ENCODE measurements at places on chromosomes 5 and 9.

GRCh38 chr5:117733051-117733450 lies 1158.4 kb upstream of the SEMA6A start:
- no peak for DNase-seq

DNA sequence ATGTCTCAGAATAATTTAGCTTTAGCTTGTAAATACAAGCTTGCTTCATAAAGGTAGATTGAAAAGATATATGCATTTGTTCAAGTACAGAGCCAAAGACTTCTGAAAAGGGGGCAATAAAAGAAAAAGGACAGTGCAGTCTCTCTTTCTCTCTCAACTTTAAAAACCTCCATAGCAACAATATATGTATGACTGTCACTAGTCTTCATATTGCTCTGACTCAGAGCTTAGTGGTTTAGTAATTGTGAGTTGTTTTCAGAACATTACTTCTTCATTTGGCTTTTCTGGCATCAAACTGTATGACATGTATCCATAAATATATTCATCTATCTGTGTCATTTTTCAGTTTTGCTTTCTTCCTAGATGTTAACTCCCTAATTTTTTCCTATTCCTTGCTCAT lies 194.6 kb upstream of the KIF2A start:
- no peak for DNase-seq

DNA sequence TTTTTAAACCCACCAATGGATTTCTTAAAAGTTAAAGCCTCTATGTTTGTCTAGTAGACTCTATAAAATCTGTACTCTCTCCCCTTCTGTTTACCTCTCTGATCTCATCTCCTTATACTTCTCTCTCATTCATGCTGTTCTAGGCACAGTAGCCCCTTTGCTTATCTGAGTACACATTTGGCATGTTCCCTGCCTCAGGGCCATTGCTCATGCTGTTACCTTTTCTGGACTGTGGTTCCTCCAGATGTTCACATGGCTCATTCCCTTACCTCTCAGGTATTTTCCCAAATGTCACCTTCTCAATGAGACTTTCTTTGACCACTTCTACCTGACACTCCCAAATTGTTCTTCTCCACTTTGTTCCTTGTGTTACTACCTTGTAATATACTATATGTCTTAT lies 176.1 kb downstream of the CWC27 start:
- no peak for DNase-seq

- DNase-seq: no peak
These were observed 10.6 kb downstream of the ERP44 start for GRCh38 chr9:100088202-100088601.

DNA sequence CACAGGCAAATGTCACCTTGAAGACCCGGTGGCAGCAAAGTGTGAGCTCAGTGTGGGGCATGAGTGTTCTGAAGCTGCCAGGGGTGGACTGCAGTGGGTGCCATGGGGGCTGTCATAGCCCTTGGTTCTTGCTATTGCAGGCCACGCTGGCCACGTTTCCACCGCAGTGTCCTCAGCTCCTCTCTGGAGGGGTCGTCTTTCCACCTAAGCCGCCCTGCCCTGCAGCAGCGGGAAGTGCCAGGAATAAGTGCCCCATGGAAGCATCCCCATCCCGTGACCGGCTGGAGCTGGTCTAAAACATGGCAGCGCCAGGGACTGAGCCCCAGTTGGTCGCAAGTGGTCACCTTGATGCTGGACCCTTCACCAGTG lies 6.9 kb downstream of the OBP2B start:
- DNase-seq: no peak

DNA sequence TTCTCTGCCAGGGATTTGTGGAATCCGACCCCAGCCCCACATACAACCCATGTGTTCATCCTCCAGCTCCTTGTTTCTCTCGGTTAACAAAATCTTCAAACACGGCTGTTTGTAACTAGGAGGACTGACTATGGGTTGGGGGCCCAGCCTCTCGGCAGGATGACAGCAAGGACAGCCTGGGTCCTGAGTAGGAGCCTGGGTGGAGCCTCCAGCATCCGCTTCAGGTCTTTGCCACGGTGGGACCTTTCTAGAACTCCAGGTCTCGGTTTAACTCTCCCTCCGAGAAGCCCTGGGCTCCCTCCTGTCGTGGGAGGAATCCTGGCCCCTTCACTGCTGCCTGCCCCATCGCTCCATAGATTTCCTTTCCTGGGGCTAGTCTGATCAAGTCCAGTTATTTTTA lies 248.5 kb downstream of the PBX3 start:
- no peak for DNase-seq

GRCh38 chr5:7047511-7048261 lies 334.5 kb downstream of the TENT4A start:
- no peak for DNase-seq

DNA sequence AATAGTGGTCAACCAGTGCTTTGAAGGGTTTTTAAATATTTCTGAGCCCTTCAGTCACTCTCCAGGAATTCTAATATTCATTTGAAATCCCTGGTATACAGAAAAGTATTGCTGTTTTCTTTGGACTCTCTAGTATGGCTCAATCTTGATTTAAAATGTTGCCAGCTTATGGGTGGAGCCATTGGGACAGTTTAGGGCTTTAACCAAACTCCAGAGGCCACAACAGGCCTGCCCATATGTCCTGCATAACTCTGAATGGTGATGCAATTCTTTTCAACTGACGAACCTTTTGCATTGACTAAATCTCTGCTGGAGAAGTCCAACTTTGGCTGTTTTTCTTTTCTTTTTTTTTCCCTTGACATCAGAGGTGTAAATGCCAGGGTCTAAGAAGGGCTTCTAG lies 10.3 kb upstream of the ANKHD1 start:
- no peak for DNase-seq

- DNase-seq: no peak
These were observed 1.3 kb downstream of the ANXA1 start for GRCh38 chr9:73152953-73153352.

DNA sequence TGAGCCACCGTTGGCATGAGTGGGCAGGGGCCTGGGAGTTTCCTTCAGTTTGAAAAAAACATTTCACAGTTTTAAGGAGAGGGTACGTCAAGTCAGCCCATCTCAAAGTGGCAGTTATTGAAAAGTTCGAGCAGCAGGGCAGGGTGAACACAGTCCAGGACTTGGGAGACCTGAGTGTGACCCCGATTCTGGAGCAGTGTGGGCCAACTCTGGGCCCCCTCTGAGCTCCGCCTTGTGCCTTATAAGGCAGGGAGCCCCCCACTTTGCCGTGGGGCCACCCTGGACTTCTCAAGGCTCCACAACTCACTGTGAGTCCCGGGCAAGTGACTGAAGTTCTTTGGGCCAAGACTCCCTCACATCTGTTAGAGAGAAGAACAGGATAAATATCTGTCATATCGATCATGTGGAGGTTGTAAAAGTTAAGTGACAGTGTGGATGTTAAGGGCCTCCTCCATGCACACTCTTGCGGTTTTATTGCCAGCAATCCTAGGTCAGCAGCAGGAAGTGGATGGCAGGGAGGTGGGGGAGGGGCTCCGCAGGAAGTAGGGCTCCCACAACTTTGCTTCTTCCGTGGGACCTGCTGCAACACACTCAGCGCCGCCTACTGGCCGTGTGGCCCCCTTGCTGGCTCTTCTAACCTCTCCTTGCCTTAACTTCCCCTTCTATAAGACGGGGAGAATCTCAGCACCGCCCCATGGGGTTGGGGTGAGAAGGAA lies 38.4 kb downstream of the HRH2 start:
- DNase-seq: no peak

DNA sequence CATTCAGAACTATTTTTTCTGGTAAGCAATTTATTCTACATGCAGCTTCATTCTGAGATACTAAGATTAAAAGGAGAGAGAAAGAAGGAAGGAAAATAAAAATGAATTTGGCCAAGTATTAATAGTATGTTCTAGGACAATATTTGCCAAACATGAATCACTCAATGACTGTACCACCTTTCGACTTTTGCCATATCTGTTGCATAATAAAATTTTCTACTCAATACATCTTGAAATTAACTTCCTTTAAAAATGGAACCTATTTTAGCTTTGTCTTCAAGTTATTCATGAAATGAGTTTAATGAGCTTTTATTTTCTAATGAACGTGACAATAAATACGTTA lies 111.8 kb downstream of the MARCHF3 start:
- no peak for DNase-seq

GRCh38 chr9:133499132-133499891 lies 20.4 kb upstream of the SLC2A6 start:
- DNase-seq: no peak

DNA sequence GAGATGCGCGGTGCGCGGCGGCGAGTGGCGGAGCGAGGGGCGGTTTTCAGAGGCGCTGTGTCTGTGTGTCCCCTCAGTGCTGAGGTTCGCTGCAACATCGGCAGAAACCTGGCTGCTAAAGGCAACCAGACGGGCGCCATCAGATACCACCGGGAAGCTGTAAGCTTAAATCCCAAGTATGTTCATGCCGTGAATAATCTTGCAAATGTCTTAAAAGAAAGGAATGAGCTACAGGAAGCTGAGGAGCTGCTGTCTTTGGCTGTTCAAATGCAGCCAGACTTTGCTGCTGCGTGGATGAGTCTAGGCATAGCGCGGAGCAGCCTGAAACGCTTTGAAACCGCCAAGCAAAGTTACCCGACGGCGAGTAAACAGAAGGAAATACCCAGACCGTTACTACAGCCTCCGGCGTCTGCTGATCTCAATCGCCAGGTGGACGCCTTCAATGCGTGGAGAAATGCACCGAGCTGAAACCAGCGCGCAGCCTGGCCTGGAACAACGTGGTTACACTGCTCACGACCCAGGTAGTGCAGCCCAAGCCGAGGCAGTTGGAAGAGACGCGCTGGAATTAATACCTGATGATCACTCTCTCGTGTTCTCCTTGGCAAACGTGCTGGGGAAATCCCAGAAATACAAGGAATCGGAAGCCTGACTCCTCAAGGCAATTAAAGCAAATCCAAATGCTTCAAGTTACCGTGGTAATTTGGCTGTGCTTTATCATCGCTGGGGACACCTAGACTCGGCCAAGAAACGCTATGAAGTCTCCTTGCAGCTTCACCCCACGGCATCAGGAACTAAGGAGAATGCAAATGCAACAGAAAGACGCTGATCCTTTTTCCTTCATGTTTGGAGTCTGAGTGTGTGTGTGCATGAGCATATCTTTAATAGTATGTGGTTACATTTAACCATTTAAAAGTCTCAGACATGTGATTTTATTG lies 15.9 kb downstream of the OR2V1 start:
- no peak for DNase-seq

DNA sequence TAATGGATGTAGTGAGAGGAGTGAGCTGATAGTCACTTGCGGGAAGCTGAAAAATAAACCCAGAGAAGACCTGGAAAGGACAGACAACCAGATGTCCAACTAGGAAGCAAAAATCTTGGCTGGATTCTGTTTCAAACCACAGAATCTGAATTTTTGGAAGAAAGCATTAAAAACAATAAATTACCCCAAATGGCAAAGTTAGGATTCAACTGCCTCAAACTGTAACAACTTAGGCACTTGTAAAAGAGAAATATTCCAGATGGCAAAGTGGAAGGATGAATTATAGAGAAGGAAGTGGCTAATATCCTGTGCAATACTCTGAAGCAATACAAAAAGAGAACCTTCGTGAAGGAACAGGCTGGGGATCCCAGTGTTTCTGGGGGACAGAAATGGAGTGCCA lies 46.8 kb upstream of the SLIT3 start:
- no peak for DNase-seq

GRCh38 chr5:115850744-115851416 lies 9.1 kb downstream of the AP3S1 start:
- DNase-seq: no peak

- no peak for DNase-seq
These were observed 364.2 kb downstream of the MAT2B start for GRCh38 chr5:163869581-163869980.

DNA sequence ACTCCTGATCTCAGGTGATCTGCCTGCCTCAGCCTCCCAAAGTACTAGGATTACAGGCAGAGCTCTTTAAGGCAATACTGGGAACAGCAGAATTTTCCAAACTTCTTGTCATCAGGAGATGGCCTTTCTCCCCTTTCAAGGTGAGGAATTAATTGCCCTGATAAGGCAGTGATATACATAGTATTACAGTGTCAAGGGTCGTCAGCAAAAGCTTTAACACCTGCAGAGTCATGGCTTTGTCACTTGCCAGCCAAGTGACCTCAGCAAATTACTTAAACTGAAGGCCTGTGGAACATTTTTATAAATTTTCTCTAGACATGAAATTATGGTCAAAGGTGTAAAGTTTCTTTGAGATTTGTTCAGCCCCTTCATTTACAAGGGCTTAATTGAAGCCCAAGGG lies 59.5 kb downstream of the FBXO38 start:
- DNase-seq: no peak

- peak; percentile 92 for DNase-seq
These were observed at the start of gene MTAP for GRCh38 chr9:21802418-21803000. MTAP (plus strand) TSS chr9:21802636; CDS start chr9:21802749, 113 bp downstream.

DNA sequence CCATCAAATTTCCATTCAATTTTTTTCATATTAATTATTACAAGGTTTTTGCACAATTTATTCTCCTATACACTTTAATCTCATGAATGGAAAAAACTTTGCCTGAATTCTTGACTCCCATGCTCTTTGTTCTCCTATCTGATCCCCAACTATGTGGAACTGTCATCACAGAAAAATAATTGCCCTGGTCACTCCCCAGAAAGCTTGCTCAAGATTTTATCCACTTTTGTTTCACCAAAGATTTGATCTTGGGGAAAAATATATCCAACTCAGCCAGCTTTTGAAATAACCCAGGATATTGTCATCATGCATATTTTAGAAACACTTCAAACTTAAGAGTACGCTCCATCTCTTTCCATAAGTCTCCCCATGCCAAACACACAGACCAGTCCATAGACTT lies 77.7 kb upstream of the PPP2R2B start:
- DNase-seq: no peak

DNA sequence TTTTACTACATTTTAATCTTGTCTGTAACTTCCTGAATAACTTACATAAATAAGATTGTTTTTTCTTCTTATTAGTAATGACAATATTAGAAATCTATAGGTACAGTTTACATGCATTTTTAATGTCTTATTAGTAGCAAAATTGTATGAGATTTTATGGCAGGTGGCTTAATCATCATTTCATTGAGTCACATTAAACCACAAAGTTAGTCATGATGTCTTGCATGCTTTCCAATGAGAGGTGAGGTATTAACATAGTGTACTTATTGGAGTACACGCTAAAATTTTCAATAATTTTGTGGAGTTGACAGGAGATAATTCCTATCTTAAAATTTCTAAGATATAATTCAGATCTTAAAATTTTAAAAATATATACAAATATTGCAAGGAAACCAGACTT lies 989.6 kb upstream of the ARRDC3 start:
- no peak for DNase-seq

DNA sequence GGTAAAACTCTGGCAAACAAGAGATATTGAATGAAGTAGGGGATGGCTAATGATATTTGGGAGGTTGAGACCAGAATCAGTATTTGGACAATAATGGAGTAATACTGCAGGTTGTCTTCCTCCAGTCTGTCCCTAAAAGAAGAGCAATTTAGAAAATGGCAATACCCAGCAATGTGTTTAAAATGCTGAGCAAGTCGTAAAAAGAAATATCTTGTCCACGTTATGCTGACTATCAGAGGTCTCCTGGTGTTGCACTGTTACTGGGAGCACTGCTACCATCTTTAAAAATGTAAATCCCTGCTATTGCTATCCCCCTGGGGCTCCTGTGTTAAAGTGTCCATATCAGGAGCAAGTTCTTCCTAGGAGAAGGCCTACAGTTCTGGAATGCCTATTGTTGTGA lies 10.4 kb downstream of the CYSTM1 start:
- DNase-seq: no peak
